Fibroblast of skin of scalp (primary cell): ENCODE measurements at places on chromosomes 12 and 14.

GRCh38 chr12:16350682-16351081, 3.2 kb downstream of the MGST1 start:
- peak; percentile 81 for DNase-seq

GRCh38 chr12:100329800-100330199, 27.1 kb upstream of the SLC17A8 start:
- DNase-seq, result no peak

DNA sequence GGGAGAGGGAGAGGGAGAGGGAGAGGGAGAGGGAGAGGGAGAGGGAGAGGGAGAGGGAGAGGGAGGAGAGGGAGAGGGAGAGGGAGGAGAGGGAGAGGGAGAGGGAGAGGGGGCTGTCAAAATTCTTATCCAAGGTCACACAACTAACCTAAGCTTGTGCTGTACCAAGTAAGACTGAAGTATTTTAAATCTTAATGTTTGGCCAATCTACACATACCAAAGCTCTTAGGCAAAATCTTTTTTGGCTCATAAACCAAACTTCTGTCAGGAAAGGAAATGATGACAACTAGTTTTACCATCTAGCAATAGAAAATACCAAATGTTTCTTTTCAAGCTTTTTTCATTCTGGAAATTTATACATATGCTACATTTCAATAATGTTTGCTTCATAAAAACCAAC, 33.8 kb downstream of the CCDC38 start:
- peak; percentile 70 for DNase-seq

GRCh38 chr14:77131871-77132486, 9.6 kb downstream of the ZDHHC22 start:
- DNase-seq, result no peak

GRCh38 chr14:23538785-23539184, 12.8 kb downstream of the ZFHX2 start:
- peak; percentile 38 for DNase-seq

DNA sequence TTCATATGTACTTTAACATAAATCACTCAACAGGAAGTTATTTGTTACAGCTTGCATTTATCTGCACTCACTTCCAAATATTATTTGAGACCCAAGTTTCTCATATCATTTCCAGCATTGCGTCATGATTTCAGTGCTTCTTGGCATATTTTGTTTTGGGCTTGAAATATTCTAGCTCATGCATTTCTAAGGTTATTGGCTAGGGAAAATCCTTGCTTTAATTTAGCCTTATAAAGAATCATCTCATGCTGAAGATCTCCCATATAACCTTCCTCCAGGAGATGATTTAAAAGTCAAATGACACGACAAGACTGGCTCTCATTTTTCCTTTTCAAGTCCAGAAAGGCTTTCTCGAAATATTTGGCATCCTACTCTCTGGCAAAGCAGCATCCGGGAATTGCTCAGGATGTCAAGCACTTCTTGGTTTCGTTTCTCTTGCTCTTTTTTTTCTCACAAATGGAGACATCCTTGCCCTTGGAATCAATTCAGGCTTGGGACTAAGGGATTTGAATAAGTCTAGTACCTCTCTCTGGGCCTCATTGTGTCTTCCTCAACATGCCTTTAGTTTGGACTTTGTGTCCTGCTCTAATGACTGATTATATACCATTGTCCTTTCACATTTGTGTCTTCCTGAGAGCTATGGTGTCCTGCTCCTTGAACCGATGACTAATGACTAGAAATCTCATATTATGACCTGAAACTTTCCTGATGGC, 295.0 kb downstream of the RMST start:
- DNase-seq, result no peak

GRCh38 chr12:40825156-40825555, 132.9 kb downstream of the CNTN1 start:
- peak; percentile 2 for DNase-seq

GRCh38 chr12:68919581-68920239, 13.3 kb downstream of the CPM start:
- no peak for DNase-seq
